ENCODE measurements at places on chromosomes 4 and X.

GRCh38 chr4:172688534-172688933 is 480.1 kb upstream of the GALNT7 start:
- DNase-seq: no peak

DNA sequence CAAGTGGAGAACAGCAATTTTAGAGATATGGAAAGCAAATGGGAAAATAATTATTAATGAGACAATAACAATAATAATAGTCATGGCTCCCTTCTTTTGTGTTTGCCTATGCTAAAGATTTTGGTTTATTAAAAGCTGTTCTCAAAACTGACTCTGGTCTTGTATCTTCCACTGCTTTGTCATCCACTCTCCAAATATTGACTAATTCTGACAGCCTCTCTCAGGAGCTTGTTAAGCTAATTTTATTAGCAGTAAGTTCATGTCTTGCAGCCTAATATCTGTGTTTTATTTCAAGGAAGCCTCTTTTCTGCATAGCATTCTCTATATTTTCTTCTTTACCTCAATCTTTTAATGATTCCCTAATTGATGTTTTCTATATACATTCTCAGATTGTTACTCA is 1419.8 kb downstream of the ARAP2 start:
- DNase-seq: no peak

- no peak for DNase-seq
These were observed 31.5 kb upstream of the DCLK2 start for GRCh38 chr4:150046728-150047217.

- DNase-seq: no peak
These were observed 89.3 kb downstream of the APBB2 start for GRCh38 chr4:41124916-41125548.

GRCh38 chr4:122772986-122773385 is 40.5 kb downstream of the BBS12 start:
- DNase-seq: no peak

DNA sequence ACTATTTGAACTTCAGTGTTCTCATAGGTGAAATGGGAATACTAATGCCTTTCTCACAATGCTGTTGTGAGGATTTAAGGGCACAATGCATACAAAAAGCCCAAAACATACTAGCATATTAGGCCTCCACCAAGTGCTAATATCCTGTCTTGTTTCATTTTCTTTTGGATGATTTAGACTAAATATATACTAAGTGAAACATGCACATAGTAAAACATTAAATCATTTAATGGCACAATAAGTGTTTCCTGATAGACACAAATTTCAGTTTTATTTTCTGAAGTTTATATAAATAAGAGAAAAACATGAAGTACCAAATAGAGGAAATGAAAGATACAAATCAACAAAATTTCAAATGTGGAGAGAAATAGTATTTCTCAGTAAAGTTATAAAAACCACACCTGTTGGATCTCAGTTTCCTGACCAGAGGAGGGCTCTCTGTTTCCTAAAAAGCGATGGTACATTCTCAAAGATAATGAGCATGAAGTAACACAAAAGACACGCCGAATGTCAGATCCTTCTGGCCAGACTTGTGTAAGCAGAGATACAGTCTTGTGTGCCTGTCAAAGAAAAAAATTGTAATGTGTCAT is 25.1 kb downstream of the DDX60 start:
- DNase-seq: no peak

GRCh38 chr4:10115271-10115796 is 1.3 kb downstream of the WDR1 start:
- peak; percentile 46 for DNase-seq

DNA sequence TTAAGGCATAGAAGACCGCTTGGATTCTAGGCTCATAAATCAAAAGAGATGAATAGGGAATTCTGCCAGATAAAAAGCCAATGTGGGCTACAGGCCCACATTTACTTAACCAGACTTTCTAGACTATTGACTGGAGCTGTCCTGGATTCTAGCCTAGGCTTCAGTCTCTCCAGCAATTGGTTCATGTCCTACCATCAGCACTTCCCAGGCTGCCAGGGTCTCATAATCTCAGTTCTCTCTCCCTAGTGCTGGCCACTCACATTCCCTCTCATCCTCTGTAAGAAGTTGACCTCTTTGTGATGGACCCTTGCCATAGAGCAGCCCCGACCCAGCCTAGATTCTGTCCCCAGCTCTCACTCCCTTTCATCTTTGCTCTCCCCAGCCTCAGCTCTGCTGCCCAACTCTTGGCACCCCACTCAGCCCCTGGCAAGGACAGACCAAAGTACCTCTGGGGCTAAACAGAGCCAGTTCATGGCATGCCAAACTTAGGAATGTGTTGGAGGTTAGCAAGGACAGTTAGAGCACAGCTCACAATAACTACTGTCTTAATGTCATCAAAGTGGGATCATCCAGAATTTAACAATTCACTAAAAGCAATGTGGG is 396.2 kb downstream of the INPP4B start:
- no peak for DNase-seq

GRCh38 chrX:139739138-139739537 is 31.2 kb upstream of the MCF2 start:
- no peak for DNase-seq

- no peak for DNase-seq
These were observed 7.9 kb downstream of the TKTL1 start for GRCh38 chrX:154303476-154303875.

DNA sequence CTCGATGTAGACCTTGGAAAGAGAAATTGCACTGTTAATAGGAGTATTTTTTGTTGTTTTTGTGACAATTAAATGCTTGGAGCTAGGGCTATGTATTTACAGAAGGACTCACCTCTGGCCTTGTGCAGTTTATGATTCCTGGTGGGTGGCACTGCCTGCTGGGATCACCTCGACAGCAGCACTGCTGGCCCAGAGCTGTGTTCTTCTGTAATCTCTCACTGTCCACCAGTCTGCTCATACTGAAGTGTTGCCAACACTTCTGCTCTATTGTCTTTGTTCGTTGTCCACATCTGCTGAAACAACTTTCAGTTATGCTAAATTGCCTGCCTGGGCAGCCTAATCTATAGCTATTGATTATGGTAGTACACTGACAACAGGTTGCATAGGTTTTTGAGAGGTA is 194.4 kb upstream of the ANK2 start:
- no peak for DNase-seq

DNA sequence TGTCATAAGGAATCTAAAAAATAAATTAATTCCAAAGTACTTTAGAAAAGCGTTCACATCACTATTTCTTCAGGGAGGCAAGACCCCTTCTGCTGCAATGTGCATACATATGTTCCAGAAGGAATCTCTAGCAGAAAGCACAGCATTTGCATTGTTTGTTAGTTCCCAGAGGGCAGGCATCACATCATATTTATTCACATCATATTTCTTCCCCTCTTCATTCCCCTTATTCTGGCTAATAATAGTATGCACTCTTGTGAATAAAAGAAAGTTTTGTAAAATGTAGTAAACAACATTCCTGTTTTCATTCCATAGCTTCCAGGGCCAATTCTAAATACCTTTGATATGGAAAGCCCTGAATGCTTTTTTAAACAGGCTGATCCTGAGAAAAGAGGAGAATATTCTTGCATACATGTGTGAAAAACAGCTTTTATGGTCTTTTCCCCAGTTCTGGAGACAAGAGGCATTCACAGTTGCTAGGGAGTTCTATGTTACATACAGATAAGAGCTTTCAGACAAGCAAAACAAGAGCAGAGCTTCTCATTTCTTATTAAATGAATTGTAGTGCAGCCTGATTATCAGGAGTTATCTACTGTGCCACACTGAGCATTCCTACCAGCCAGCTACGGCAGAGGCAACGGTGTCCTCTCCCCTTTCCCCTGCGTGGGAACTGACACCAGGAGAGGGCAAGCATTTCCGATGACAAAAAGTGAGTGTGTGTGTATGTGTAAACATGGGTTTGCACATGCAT is 15.2 kb downstream of the GATB start:
- DNase-seq: peak; percentile 35

DNA sequence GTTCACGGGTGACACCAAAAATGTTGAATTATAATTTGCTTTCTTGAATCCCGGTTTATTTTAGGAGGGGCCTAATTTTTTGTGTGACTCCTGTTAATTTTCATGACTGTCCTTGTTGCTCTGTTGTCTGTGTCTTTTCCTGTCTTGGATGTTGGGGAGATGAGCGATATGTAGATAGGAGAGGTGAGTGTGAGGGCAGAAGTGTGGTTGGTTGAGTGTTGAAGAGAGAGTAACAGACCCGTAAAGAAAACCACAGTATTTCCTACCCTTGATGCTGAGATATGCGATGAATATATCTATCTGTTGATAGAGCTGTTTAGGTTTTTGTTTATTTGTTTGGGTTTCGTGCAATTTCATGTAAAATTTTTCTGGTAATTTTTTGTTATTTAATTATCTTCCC is 70.5 kb downstream of the CPE start:
- no peak for DNase-seq

DNA sequence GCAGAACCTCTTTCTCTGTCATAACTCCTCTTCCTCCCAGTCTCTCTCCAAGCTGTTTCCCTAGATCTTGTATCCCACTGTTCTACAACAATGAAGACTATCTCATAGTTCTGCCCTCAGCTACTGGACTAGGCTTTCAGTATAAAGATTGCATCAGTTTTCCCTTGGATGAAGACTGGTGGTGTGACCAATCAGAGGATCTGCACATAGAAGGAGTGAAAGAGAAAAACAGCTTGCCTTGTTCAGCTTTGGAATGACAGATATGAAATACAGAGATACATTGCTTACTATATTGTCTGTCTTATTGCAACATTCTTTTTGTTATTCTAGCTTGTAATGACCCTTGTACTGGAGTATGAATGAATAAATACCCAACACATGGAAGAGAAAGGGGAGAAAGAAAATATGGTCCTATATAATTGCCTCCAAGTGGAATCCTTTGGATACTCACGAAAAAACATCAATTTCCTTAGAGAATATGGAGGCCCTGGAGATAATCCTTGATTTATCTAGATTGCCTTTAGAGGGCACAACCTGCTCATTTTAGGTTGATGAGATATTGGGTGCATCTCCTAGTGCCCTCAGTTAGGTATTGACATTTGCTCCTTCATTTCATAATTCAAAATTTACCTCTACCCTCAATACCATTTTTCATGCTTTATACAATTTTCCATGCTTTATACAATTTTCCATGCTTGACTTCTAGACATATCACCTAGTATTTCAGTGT is 395.8 kb downstream of the NAF1 start:
- DNase-seq: no peak

DNA sequence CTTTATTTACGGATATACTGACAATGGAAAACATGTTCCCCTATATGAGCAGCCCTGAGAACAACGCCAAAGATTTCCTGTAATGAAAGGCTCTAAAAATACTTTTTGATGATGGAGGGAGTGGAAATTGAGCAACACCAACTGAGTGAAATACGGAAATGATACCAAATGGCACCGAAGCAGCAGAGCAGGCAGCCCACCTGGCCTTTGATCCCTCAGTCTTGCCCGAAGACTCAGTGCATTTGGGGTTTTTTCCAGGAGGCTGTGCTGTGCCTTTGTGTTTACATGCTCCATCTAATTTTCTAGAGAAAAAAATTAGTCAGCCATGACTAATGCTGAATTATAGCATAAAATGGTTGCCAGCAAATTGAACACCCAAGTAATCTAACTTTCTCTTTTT is 169.9 kb upstream of the RBPJ start:
- peak; percentile 45 for DNase-seq

GRCh38 chr4:185213877-185214276 is 4.5 kb downstream of the SNX25 start:
- DNase-seq: no peak

- no peak for DNase-seq
These were observed 136.5 kb upstream of the HS3ST1 start for GRCh38 chr4:11565213-11565612.

GRCh38 chr4:174561560-174561959 is 39.3 kb upstream of the HPGD start:
- DNase-seq: no peak

DNA sequence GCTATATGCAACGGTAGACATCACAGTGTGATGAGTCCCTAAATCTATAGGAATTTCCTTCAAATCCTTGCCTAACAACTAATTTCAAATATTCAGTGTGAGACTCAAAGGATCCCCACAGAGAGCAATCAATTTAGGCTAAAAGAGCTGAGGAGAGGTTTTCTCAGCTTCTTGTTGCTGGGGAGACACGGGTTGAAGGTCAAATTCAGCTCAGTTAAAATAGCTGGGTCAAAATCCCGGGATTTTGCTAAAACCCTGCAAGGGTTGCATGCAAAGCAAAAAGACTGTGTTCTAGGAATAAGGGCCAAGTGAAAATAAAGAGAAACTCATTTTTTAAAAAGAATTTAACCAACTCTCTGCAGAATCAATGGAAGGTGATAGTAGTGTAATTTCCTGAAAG is 1073.4 kb downstream of the NLGN4X start:
- peak; percentile 57 for DNase-seq

DNA sequence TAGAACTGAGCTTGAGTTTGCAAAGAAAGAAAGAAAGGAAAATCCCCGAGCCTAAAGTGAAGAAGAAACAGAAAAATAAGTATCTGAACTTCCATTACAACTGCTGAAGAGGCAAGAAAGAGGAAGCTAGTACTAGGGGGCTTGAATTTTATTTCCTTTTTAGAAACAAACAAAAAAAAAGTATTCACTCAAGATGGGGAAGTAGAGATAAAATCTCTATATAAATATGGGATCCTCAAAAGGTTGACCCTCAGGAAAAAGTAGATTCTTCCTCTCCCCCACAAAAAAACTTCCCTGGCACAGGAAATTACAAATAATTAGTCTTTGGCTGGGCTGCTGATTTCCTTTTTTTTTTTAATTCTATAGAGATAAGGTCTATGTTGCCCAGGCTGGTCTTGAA is 16.0 kb downstream of the LRBA start:
- DNase-seq: no peak

DNA sequence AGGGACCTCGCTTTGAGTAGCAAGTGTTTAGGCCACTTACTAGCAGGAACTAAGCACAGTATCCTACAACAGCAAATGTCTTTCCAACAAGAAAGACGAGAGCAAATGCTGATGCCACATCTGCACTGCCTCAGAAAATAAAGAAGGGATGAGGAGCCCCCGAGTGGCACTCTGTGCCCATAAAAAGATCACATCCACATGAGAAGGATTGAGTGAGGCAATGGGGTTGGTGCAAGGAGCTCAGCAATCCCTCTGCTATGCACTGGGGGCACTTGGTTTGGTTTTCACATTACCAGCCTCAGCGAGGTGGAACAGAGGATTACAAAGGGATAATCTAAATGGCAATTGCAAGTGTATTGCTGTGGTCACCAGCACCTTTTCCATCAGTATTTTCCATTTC is 252.8 kb upstream of the SLC7A11 start:
- DNase-seq: no peak

DNA sequence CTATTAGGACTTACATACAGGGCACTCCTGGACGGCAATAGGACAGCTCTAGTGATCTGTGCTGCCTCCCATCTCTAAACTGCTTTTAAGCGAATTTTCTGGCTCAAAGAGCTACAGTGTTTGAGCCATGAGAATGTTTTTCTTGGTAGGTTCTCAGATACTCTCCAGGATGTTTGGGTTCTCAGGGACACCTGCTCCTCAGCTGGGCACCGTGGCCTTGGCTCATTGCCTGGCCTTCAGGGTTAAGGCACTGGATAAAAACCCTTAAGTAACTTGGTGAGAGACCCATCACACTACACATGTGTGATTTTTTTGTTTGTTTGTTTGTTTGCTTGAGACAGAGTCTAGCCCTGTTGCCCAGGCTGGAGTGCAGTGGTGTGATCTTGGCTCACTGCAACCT is 38.5 kb upstream of the HERC5 start:
- DNase-seq: no peak

GRCh38 chr4:101512416-101512815 is 165.1 kb upstream of the PPP3CA start:
- no peak for DNase-seq

Data from umbilical cord (tissue), 2 donors.